Sigmoid colon (tissue), 7 donors: ENCODE measurements at places on chromosomes 4 and X. TPM values are rescaled to one million over a fixed set of nuclear protein-coding genes. Genes with fewer than 3 reads are reported as not detected.

DNA sequence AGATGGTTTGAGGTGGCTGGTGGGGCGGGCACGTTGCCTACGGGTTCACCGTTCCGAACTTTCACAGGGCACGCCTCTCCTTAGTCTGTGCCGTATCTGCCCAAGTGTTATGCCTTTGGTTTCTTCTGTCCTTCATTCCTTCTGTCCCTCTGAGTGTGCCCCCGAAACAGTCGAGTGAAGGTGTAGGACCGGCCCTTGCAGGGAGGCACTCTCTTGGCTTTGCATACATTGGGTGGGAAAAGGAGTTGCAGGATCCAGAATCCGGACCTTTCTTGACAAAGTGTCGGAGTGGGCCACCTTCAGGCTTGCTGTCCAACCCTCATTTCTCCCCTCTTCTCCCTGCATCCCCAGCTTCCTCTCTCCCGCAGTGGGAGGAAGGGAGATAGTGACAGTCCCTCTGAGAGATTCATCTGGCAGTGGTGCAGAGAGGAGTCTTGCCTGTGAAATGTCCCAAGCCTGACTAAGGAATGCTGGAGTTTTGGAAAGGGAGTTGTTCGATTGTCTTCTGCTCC lies 569 bp downstream of the ARFIP1 start:
- DNase-seq, result no peak

GRCh38 chrX:115333446-115333845 lies 43.9 kb downstream of the LUZP4 start:
- DNase-seq, result no peak

DNA sequence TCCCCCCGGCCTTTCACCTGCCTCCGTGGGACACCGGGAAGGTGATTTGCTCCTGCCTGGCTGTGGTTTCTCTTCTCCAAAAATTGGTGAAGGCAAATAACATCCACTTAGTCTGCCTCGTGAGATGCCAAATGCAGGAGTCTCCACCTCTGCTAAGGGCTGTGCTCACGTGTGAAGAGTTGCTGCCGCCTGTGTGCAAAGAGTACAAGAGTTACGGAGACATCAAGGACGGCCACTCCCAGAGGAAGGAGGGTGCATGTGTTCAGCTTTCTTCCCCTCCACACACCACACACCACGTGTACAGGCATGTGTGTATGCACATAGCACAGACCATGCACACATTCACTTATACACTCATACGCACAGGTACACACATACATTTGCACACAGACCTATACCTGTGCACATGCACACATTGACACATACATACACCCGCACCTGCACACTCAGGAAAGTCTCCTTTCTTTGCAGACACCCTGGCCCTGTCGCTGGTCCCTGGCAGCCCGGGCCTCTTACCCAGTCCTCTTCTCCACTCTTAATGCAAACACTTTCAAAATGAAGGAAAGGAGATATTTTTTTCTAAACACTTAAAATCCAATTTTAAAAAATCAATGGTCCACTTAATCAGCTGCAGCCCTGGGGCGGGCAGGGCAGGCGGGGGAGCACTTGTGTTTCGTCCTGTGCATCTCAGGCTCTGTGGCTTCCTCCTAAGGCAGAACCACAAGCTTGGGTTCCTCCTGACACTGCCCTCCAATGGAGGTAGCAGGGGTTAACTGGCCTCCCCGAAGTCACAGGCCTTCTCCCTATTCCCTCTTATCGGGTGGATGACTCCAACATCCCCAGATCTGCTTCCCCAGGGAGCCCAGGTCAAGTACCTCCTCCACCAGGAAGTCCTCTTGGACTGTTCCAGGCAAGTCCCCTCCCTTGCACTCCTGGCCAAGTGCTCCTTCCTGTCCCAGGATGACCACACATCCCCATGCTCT lies 103.0 kb downstream of the CPZ start:
- DNase-seq, result peak; percentile 50

DNA sequence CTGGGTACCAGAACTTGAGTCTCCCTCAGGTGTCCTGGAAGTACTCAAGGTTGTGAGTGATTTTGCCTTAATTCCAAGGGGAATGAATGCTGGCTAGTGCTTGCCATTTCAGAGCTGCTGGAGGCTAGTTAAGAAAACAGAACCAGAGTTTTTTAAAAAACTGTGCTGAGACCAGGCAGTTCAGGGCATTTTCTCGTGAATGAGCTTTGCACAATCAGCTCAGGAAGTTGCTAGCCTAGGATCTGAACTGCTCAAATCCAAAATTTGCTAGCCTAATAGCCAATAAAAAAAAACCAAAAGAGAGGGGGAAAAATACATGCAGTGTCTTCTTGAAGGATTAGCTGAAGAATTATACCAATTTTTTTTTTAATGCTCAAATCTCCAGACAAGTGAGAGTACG lies 292.7 kb downstream of the FBXW7 start:
- no peak for DNase-seq

GRCh38 chrX:47143894-47144625 lies 442 bp downstream of the NDUFB11 start:
- peak; percentile 70 for DNase-seq

DNA sequence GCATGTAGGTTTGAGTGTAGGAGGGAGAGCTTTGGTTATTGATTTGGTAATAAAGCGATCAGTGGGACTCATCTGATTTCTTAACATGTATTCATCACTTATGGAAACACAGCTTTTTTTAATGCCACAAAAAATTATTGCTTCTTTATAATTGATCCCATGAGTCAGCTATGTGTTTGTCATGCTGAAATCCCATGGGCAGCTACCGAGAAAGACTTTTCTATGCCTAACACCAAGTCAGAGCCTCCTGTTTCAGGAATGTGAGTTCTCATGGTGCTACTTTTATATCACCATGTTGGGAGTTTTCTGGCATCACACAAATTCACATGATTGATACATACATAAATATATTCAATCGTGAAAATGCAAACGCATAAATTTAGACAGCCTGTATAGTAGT lies 165.7 kb downstream of the RAPGEF2 start:
- DNase-seq, result no peak

DNA sequence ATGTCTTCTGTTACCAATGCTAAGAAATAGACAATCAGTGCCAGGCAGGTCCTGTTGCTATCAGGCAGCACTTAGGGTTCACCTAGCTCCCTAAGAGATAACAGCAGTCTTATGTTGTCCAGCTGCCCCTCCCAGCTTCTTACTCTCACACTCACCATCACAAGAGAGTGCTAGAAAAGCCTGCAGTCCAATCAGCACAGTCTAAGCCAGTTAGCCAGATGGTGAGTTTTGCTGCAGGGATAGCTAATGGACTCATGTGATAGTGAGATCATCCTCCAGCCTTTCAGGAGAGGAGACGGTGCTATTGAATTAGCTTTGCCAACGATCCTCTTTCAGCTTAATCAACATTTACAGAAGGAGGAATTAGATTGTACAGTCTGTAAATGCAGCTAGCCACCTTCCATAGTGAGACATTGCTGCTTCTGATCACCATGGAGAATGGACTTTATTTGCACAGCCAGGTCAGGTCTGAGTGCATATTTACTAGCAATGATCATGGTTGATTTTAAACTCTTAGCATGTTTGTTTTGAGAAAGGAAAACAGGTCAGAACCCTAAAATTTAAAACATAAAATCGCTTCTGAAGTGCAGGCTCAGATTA lies 438.3 kb downstream of the CENPC start:
- DNase-seq, result no peak

Gene CSN2
- total RNA-seq, result 1.1 TPM
